IMR-90 (cell line): ENCODE measurements at places on chromosomes 3 and 15.

DNA sequence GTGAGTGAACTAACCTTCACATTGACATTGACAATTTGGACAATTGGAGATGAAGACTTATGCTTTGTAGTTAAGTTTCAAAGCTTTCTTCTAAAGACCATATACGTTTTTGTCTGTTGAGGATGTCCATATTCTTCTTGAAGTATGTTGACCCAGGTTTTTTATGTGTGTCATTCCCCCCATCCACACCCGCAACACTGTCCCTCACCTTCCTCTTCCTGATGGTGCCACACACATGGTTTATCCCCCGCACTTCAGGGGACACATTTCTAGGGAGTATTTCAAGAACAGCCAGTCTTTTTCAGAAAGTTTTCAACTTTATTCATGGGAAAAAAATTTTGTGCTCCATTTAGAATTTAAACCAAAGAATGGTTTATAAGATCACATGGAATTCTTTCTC, 105.1 kb downstream of the GHSR start:
- DNase-seq: no peak

DNA sequence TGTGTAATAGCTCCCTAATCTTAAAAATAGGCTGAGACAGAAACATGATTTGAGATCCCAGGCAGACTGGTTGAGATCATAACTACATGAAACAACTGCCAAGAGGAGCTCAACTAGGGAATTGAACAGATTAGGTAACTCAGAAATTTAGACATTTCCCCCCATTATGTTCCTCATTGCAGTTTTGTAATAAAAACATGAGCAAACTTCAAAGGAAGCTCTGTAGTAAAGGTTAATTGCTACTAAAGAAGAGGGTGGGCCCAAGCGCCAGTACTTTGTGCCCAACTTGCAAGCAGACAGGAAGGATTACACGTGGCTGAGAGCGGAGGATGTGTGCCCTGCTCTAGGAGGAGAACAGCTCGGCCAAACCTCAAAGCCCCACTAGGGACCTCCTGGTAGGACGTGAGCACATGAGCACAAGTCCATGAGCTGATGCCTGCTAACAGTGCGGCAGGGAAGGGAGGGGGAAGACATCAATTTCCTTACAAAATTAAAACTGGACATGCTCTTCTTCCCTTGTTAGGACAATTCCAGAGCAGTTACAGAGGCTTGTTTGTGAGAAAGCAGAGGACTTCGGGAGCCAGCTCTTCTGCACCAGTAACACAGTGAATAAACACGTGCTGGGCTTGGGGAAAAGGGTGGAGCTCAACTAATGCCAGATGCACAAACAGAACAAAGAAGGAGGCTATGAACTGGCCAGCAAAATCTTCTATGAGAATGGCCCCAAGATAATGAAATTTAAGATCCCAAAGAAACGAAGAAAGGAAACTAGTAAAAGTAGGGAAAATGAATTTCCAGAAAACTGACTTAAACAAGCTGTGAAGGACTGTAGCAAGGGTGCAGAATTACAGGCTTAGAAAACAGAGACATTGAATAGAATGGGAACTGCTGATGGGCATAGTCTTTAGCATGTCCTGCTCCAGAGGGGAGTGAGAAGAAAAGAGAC, 275.5 kb downstream of the MECOM start:
- no peak for DNase-seq

- DNase-seq: no peak
Observed at GRCh38 chr3:133695560-133696171, 33.9 kb upstream of the TOPBP1 start.

GRCh38 chr3:157148196-157148889, 11.6 kb downstream of the CCNL1 start:
- DNase-seq: no peak
